ENCODE measurements at places on chromosomes 16 and 17.

GRCh38 chr17:45367216-45367615 is 50.4 kb upstream of the MAP3K14 start:
- DNase-seq: no peak

DNA sequence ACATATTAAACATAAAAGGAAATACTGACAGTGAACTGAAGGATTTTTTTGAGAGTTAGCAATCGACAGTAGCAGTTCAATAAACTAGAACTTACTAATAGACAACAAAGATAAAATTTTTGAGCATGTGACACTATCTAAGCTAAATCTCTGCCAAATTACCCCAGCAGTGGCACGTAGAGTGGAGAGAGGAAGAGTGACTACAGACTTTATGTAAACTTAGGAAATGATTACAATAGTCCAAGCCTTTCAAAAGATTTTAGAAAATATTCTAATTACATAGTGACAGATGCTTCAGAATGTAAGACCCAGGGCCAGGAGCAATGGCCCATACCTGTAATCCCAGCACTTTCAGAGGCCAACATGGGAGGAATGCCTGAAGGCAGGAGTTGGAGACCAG is 52.4 kb downstream of the CFDP1 start:
- no peak for DNase-seq

GRCh38 chr16:50712560-50712898 is 19.1 kb downstream of the NOD2 start:
- DNase-seq: no peak

DNA sequence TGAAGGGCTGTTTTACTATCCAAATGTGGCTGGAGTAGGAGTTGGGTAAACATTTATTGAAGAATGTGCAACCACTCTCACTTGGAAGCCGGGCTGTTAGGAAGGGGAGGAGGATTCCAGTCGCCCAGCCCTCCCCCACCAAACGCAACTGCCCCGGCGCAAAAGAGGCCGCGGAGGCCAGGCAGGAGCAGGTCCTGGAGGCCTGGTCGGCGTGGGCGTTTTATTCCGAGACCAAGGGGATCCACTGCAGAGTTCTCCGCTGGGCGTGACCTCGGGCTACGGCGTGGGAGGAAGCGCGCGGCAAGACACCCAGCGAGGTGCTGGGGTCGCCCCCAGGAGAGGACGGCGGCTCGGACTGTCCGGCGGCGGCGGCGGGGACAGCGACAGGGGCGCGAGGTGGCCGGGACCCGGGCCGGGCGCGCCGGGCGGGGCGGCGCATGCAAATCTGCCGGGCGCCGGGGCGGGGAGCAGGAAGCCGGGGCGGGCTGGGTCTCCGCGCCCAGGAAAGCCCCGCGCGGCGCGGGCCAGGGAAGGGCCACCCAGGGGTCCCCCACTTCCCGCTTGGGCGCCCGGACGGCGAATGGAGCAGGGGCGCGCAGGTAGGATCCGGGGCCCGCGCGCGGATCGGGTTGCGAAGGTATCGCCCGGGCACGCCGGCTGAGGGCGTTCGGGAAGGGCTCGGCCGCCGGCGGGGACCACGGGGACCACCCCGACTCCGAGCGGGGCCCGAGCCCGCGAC is at the start of gene IL4R:
TSS of gene IL4R (plus strand) at position 553 of the 739 bp plus-strand sequence. CDS start 26,230 bp downstream, outside the sequence.
- DNase-seq: peak; percentile 45

- no peak for DNase-seq
Measured at GRCh38 chr17:27244011-27244410, 49.9 kb upstream of the WSB1 start.

DNA sequence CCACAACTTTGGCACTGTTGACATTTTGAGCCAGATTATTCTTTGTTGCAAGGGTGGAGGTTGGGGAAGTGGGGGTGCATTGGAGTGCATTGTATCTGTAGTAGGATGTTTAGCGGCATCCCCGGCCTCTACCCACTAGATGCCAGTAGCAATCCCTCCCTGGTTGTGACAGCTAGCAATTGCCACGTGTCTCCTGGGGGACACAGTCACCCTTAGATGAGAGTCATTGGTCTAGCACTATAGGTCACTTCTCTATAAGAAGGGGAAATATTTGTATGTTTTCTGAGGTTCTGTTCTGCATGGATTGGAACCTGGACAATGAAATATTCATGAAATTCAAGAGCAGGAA is 32.4 kb downstream of the MSI2 start:
- DNase-seq: no peak

DNA sequence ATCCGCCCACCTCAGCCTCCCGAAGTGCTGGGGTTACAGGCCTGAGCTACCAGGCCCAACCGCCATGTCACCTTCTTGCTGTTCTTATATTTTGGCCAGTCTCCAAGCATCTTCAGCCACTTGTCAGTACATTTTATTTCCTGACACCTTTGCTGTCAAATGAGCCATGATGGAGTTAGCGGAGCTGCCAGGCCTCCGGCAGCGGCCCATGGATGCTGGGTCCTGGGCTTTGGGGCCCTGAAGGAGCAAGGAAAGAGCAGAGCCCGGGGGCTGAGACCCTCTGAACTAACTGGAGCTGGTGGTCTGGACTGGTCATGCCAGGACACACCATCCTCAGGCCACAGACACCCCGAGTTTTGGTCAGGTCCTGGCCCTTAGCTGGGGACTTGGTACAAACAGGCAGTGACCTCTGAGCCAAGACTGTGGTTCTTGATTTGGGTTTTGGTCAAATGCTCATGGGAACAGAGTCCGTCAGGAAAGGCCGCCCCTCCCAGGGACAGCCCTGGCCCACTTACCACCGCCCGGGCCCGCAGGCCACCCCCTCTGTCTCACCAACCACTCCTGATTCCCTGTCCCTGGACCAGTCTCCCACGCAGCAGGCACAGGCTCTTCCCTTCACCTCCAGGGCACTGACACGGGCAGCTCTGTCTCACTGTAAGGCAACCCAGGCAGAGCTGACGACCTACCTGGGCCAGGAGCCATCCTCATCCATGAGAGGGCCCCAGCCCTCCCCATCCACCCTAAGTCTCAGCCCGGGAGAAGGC is 42.0 kb downstream of the TNFRSF13B start:
- DNase-seq: no peak

- DNase-seq: no peak
Measured at GRCh38 chr16:52364500-52364899, 182.4 kb downstream of the TOX3 start.

DNA sequence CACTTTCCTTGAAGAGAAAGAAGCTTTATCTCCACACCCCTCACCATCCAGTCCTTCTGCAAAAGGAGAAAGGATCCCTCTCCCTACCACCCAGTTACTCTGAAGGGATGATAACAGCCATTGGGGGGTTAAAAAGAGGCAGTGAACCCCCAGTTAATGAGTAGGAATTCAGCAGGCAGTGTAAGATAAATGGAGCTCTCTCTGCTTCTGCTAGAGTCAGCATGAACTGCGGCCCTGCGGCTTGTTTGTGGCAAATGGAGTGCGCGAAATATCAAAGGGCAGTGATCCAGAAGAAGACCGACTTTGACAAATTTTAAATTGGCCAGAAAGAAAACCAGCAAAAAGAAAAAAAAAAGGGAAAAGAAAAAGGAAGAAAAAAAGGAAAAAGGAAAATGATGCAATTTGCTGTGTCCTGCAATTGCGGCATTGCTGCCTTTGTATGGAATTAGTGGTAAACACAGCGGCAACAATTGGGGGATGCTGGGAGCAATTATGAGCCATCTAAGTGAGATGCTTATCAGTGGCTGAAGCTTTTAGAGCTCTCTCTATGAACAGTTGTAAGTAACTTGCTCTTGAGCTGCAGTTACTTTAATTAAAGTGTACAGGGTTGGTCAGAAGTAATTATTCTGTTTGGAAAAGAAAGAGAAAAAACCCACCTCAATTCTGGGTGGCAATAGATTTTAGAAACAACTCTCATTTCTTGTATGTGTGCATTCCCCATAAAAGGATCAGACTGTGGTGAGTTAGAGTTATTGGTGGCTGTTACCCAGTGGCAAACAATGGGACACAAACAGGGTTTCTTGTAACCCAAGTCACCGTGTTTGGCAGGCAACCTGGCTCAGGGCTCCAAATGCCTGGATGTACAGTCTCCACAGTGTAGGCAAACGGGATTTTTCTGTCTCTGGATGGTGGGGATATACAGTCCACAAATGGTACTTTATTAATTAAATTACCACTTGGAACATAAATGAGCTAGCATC is 161.3 kb downstream of the AATF start:
- no peak for DNase-seq

GRCh38 chr17:39151943-39152818 is 744 bp upstream of the PLXDC1 start:
- no peak for DNase-seq

DNA sequence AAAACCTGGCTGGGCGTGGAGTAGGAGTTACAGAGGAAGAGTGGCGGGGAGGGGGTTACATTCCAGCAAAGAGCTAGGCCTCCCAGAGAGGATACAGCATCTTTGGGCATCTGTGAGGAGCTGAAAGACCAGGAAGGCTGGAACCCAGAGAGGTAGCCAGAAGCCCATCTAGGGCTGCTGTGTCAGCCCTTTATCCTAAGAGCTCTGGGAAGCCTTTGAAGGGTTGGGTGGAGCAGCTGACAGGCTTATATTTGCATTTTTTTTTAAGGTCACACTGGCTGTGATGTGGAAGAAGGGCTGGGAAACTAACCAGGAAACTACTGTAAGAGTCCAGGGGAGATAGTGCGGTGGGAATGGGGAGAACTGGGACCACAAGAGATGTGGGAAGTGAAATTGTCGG is 6.8 kb upstream of the CNOT1 start:
- DNase-seq: no peak

DNA sequence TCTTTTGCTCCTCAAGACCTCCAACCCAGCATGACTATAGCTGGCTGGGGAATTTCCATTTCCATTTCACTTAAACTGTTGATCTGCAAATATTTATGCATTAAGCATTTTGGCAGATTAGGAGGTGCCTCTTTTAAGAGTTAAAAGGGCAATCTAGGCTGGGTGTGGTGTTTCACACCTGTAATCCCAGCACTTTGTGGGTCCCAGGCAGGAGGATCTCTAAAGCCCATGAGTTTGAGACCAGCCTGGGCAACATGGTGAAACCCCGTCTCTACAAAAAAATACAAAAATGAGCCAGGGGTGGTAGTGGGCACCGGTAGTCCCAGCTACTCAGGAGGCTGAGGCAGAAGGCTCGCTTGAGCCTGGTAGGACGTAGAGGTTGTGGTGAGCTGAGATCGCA is 17.1 kb downstream of the ANKFY1 start:
- no peak for DNase-seq

GRCh38 chr16:13756411-13757140 is 163.4 kb upstream of the ERCC4 start:
- no peak for DNase-seq
